Stimulated activated CD4-positive, alpha-beta T cell treated with anti-CD3 and anti-CD28 coated beads, Interleukin-2, amount 100 ng/mL, for 24 hours (primary cell): ENCODE measurements at places on chromosomes 4 and X.

DNA sequence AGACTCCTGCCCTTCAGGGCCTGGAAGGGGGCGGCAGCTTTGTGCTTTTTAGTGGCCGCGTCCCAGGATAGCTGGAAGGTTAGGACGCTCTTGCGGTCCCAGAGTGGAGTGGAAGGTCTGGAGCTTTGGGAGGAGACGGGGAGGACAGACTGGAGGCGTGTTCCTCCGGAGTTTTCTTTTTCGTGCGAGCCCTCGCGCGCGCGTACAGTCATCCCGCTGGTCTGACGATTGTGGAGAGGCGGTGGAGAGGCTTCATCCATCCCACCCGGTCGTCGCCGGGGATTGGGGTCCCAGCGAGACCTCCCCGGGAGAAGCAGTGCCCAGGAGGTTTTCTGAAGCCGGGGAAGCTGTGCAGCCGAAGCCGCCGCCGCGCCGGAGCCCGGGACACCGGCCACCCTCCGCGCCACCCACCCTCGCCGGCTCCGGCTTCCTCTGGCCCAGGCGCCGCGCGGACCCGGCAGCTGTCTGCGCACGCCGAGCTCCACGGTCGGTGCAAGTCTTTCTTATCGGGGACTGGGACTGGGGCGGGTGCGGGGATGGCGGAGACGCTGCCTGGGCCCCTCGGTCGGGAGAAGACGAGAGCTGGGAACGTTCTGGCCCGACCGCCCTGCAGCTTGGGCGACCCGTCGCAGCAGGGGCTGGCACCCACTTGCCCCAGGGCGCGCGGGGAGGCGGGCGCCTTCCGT is at the start of gene EDNRA:
TSS of gene EDNRA (plus strand) at position 207 of the 686 bp plus-strand sequence. CDS start 4,585 bp downstream, outside the sequence.
- DNase-seq: no peak

DNA sequence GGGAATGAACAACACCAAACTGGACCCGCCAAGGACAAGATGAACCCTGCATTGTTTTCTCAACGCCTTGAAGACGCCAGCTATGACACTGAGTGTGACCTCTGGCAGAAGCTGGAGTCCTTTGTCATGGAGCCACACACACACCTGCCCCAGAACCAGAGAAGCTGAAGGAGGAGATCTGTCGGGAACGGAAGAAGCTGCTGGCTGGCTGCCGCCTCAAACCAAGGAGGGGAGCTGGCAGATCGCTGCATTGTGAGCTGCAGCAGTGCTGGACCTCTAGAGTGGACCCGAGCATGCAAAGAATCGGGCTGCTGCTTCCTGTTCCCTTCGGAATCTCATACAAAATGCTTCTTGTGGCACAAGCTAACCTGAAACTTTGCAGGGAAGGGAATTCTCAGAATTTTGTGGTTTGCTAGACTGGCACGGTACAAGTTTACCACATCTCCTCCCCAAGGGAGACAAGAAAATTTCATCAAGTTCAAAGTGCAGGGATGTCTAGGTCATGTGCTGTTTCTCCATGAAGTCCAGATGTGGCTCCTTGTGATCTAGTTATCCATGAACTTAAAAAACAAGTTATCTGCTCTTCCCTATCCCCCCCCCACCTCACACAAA is 23.4 kb upstream of the GLRB start:
- DNase-seq: no peak

GRCh38 chrX:42771506-42772335 is 6.2 kb downstream of the PPP1R2C start:
- DNase-seq: no peak

- DNase-seq: no peak
These were observed 149.7 kb upstream of the ANKRD50 start for GRCh38 chr4:124862261-124862660.

DNA sequence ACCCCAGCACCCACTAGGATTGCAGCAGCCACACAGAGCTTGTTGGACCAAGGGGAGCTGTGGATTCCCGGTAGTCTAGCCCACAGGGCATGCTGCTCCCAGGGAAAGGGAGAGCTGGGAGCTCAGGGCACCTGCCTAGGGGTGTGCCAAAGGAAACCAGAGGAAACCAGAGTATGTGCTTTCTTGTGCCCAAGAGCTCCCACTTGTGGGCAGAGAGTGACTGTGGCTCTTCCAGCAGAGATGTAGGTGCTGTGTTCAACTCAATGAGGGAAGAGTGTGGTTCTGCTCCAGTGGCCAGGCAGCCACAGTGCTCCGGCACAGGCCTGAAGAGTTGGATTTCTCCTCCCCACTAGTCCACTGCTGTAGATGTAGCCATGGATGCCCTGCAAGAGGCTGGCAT is 1050.0 kb upstream of the INTU start:
- DNase-seq: no peak

GRCh38 chrX:1386338-1387127 is 5.4 kb downstream of the SLC25A6 start:
- DNase-seq: no peak

DNA sequence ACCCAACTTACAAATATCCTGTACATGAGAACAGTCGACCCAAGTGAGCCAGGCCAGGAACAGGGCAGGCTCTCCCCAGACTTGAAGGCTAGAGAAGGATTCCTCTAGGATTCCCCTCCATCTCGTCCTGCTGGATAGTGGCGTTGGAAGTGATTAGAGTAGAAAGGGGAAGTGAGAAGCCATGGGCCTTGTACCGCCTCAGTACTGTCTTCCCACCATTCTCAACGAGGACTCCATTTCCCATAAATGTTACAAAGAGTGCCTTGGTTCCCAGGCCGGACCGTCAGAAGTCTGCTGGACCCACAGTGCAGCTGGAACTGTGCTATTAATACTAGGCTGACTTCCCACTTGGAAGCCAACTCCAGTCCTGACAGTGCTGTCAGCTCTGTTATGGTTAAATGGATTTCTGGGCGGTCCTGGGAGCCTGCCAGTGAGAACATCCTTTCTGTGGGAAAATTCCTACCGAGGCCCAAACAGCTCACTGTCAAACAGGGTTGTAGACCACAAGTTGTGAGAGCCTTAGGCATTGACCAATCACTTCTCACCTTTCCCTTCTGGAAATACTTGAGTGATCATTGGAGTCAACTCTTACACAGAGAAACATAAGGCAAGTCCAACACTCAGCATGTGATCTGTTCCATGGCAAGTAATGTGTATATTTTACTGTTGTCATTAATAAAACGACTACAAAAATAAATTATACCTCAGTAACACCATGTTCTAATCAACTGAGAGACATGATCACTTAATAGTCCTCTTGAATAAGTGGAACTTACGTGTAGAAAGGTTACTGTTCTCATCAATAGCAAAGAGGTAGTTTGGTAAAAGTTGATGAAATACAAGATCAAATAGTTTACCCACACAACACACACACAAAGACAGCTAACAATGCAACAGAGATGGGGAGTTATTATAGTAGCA is 58.4 kb downstream of the AMELX start:
- DNase-seq: no peak

DNA sequence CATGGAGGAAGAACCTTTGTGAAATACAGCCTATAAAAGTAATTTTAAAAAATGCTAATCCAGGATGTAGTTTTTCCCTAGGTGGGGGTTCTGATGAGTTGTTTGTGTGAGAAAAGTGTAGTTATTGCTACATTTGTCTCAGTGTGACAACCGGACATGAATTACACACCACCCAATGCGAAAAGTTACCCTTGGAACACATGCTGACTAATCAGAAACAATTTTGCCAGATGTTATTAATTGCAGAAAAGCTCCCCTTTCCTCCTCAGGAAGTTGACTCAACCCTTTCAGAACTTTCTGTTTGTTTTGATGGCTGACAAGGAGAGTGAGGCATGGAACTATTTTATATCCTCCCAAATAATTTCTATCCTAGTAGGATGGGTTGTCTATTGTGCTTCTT is 38.1 kb upstream of the EDA2R start:
- no peak for DNase-seq

- no peak for DNase-seq
These were observed 173.0 kb upstream of the PCDH18 start for GRCh38 chr4:137705171-137705783.

DNA sequence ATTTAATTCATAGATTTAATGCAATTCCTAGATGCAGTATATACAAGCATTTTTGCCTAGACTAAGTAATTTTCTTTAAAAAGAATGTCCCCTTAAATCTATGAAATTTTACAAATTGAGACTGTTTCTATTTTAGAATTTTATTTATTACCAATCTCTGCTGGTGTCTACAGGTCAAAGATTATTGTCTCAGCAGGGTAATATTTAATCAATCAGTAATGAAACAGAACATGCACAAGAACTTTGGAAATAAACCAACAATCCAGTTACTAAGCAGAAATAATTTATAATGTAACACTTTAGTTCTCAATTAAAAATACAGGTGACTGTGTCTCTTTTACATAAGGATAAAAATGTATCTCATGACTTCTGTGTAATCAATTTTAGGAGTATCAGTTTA is 266.2 kb downstream of the PPP3CA start:
- DNase-seq: no peak

- DNase-seq: no peak
These were observed 285.0 kb upstream of the BOD1L1 start for GRCh38 chr4:13912436-13912925.
